ENCODE measurements at places on chromosomes 1 and 21.

- DNase-seq, result no peak
These were observed 26.5 kb downstream of the SCMH1 start for GRCh38 chr1:41215623-41216022.

- DNase-seq, result no peak
These were observed 13.2 kb downstream of the RHOU start for GRCh38 chr1:228748431-228748830.

DNA sequence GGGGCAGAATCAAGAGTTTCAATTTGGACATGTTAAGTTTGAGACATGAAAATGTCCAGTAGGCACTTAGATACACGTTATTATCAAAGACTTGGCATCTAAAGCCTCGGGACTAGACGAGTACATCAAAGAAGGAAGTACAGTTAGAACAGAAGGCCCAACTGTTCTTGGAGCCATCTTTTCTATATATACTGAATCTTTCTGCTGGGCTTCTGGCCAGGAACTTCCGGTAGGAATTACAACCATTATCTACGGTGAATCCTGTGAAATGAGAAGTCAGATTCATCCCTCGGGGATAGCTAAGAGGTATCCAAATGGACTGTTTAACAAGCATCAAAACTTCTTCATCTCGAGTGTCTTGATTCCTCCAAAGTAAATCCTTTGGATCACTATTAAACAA lies 34.4 kb upstream of the NRDC start:
- DNase-seq, result no peak

GRCh38 chr1:77925518-77925917 lies 37.1 kb downstream of the NEXN start:
- no peak for DNase-seq

DNA sequence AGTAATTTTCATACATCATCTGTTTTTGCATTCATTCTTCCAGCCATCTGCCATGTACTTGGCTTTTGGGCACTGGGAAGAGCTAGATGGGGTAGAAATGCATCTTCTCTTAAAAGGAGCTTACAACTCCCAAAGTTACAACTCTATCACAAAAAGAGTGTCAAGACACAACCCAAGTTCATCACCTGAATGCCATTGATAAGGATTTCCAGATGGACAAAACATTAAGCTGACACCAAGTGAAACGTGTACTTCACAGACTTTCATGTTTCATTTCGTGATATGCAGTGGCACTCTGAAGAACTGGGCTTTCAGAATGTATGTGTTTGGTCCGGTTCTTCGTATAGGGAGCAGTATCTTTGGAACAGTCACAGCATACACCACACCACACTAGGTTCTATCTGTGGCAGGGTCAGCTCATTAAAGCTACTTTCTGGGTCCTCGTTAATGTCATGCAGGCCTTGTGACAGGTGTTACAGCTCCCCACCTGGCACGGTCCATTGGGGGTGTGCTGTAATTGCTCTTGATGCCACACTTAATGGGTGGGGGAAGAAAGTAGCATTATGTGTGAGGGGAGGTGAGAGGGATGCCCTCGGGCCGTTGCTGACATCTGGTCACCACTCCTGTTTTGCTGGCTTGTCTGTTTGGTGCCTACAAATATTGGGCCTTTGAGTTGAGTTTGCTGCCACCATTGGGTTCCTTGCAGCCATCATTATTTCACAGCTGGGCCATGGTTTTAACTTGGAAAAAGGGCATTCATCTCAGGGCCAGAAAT lies 164.9 kb downstream of the NFIA start:
- no peak for DNase-seq

DNA sequence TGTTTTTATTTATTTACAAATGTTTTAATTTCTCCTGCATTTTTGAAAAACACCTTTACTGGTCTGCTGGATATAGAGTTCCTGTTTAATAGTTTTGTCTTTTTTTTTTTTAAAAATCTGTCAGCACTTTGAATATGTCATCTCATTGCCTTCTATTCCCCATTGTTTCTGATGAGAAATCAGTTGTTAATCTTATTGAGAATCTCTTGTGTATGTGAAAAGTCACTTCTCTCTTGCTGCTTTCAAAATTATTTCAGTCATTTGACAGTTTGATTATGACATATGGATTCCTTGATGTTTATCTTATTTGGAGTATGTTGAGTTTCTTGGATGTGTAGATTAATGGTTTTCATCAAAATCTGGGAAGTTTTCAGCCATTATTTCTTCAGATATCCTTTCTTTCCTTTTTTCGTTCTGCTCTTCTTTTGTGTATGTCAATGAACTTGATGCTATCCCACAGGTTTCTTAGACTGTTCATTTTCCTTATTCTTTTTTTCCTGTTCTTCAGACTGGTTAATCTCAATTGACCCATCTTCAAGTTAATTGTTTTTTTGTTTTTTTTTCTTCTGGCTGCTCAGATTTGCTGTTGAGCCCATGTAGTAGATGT lies 51.2 kb upstream of the CCDC190 start:
- DNase-seq, result no peak

DNA sequence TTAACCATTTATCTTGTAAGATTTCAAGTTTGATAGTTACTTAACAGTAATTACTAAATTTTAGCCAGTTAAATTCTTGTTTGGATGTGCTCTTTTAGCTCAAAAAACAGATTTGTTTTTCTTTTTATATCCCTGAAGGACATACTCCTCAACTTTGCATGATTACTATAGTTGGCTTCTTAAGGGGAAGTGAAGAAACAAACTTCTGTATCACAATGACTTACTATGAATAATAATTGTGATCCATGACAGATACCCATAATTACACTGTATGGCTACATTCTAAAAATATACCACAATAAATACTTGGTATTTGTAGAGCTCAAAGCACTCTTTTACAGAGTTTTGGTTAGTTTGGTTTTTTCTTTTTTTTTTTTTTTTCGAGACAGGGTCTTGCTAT lies 55.8 kb downstream of the IARS2 start:
- no peak for DNase-seq

- peak; percentile 62 for DNase-seq
These were observed 29.0 kb downstream of the DUSP10 start for GRCh38 chr1:221712776-221713431.

GRCh38 chr1:10514490-10515235 lies 39.9 kb downstream of the PEX14 start:
- DNase-seq, result no peak

DNA sequence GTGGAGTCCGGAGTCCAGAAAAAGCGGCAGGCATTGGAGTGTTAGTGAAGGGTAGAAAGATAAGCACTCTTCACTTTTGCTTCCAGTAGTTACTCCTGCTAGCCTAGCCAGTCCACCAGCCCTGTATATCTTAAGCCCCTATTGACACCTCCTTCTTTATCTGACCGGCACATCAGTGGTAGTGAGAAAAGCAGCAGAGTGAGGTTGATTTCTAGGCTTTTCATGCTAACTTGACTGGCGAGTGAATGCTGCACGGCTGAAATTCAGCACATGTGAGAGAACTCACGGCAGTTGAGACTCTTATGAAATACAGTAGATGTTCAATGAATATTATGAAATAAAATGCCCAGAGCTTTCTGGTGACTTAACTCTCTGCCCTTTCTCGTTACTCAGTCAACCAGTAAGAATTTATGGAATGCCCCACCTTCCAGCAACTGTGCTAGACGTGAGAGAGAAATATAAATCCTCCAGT lies 128.2 kb downstream of the CACHD1 start:
- no peak for DNase-seq

GRCh38 chr1:45490121-45490625 lies 790 bp downstream of the TESK2 start:
- DNase-seq, result no peak

DNA sequence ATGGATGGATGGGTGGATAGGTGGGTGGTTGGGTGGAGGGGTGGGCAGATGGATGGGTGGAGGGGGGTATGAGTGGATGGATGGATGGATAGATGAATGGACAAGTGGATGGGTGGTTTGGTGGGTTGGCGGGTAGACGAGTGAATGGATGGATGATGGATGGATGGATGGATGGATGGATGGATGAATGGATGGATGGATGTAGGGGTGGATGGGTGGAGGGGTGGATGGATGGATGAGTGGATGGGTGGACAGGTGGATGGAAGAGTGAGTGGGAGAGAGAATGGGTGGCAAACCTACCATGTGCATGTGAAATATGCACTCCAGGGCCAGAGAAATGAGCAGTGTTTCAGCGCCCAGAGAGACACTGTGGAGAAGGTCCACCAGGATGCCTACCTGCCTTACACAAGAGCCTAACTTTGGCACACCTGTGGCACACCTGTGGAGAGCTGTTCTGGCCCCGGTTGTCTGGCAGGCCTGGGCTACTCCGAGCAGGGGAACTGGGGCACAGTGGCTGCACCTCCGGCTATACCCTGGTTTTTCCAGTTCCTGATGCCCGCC lies 12.8 kb downstream of the EPHA2 start:
- no peak for DNase-seq

DNA sequence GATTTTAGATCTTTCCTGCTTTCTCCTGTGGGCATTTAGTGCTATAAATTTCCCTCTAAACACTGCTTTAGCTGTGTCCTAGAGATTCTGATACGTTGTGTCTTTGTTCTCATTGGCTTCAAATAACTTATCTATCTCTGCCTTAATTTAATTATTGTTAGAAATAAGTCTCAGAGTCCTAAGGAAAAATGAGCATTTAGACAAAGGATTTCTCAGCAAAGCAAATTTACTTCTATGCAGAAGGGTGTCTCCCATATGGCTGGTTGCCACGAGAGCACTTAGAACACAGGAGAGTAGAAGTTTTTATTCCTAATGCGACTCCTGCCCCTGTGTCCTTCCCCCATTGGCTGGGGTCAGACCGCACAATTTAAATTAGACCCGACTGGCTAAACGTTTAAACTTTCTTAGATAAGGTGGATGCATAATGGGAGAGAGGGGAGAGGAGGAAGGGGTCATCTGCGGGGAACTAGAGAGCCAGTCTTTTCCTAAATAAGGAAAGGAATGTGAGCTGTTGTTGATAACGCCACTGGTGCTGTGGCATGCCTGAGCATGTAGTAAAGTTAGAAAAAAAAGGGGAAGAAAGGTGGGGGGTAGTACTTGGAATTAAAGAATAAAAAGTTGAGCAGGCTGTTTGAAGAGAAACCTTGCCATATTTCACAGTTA lies 170.2 kb downstream of the DYRK1A start:
- no peak for DNase-seq

GRCh38 chr1:33047839-33048305 lies 11.2 kb upstream of the AK2 start:
- no peak for DNase-seq

DNA sequence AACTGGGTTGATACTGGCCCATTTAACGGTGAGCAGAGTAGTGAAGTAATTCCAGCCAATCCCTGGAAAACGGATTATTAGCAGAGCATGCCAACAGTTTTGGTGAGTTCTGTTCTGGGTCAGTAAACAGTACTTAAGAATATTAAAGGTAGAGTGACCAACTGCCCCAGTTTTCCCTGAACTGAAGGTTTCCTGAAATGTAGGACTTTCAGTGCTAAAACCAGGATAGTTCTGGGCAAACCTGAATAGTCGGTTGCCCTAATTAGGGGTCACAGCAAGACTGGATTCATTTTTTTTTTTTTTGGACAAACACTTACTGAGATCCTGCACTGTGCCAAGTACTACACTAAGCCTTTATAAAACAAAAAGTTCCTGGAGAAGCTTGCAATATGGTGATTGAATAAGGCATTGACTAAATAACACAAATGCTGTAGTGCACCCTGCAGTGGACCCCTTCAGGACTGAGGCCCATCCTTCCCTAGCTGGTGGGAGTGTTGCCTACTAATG lies 75.9 kb downstream of the KCNK1 start:
- DNase-seq, result no peak

GRCh38 chr1:54289712-54290233 lies 89.8 kb downstream of the MRPL37 start:
- DNase-seq, result no peak

Data from stimulated activated CD8-positive, alpha-beta memory T cell treated with anti-CD3 and anti-CD28 coated beads, Interleukin-15, amount 100 ng/mL, for 4 hours (primary cell).